NCI-H1436 treated with DMSO at 0.1 percent for 48 hours (cell line): ENCODE measurements at places on chromosomes 7 and 10.

DNA sequence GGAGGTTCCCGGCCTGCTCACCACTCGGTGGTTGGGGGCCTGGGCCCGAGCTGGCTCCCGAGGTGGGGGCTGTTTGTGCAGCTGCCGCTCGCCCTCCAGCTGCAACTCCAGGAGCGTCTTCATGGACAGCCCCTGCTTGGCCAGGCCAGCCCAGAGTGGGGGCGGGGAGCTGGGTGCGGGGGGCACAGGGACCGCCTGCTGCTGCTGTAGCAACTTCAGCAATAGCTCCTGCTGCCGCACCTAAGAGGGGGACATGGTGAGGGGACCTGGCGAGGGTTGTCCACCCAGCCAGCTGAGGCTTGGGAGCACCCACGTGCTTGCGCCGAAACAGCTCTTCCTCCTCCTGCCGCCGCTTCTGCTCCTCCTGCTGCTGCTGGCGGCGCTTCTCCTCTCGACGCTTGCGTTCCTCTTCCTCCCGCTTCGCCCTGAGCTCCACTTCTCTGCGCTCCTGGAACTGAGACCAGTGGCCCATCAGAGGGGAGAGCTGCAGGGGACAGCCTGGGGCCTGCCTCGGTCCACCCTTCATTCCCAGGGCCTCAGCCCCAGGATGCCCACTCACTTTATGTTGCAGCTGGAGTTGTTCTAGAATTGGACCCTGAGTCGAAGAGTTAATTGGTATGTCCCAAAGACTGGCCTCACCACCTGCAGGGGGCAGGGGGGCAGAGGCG lies 9.6 kb downstream of the GNB2 start:
- DNase-seq = no peak

DNA sequence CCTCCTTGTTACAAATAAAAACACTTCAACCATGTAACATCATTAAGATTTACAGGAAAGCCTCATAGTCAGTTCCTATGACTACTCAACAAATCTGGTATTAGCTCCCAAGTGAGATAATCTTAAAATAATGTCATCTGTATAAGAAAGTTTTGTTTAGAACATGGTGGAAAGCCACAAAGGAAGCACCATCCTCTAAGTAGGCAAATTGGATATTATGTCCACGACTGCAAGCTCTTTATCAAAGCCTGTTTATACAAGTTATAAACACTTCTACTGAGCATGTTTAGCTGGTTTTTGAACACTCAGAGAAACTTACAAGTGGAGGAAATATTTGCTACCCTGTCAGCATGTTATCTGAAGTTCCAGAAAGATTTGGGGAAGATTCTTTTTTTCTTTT lies 349.8 kb downstream of the ARL4A start:
- DNase-seq = no peak

GRCh38 chr7:31133497-31133896 lies 81.4 kb downstream of the ADCYAP1R1 start:
- no peak for DNase-seq

DNA sequence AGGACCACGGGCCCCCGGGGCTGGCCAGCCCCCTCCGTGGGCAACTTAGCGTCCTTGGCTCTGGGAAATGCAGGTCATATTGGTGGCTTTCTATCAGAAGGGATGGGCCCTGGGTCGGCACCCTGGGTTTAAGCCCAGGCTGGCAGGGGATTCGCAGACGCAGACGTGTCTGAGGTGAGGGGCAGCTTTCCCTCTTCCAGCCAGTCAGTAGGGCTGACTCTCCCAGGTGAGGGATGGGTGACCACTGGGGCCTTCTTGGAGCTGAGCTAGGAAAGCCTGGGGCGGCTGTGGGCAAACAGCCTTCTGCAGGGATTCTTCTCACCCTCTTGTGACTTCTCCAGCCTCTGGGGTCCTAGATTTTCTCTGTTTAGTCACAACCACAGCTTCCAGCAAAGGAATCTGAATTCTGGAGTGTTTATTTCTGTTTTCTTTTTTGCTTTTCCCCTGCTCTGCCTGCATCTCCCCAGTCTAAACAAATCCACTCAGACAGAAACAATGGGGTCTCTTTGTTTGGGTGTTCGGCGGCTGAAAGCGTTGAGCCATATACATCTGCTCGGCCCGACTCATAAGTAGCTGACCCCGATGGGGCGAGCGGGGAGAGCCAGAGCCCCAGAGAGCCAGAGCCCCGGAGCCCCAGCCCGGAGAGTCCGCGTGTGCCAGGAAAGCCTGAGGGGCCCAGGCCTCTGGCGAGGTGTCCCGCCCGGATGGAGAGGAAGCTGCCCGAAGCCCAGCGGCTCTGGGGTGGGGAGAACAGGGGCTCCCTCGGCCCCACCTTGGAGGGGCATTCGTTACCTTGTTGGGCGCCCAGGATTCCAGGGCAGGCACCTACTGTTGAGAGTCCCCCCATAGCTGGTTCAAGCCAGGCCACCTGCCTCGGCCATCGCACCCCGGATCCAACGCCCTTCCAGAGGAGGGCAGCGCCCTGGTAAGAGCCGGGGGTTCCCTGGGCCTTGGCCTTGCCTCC lies 2.0 kb downstream of the MNX1 start:
- no peak for DNase-seq
